T-helper 1 cell (primary cell): ENCODE measurements at places on chromosomes 12 and 14.
A peak's percentile ranks its signal among the peaks of the same experiment; 100 is the strongest.

DNA sequence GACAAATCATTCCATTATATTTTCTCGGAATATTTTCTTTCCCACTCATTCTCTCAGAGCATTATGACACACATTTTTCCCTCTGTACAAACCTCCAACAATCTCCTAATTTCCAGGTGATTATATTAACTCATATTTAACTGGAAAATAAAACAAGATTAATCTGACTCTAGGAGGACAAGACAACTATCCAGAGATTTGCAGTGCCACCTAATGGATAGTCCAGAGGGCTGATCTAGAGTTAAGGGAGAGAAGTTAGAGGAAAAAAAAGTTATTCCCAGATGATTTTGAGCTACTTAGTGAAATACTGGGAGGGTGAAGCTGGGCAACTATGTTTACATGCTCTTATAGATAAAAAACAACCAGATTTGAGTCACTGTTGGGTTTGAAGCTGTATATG lies 161.7 kb downstream of the ALX1 start:
- no peak for DNase-seq

- DNase-seq: peak; percentile 24
These were observed 14.4 kb upstream of the MLXIP start for GRCh38 chr12:122064025-122064777.

- no peak for DNase-seq
These were observed 190.8 kb downstream of the TTC7B start for GRCh38 chr14:90625445-90625844.

DNA sequence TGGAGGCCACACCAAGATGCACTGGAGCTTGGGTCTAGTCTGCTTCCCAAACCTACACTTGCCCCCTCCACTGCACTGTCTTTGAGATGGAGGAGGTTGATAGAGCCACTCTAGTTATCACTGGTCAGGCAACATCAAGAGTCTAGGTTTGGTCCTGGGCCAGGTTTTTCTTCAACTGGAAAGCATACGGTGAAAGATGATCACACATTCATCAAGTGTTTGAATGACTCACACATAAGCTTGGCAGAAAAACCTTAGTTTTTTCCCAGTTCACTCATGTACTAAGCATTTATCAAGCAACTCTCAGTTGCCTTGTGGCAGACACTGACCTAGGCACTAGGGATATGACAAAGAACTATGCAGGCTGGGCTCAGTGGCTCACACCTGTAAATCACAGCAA lies 84.5 kb downstream of the PLEKHG3 start:
- no peak for DNase-seq

DNA sequence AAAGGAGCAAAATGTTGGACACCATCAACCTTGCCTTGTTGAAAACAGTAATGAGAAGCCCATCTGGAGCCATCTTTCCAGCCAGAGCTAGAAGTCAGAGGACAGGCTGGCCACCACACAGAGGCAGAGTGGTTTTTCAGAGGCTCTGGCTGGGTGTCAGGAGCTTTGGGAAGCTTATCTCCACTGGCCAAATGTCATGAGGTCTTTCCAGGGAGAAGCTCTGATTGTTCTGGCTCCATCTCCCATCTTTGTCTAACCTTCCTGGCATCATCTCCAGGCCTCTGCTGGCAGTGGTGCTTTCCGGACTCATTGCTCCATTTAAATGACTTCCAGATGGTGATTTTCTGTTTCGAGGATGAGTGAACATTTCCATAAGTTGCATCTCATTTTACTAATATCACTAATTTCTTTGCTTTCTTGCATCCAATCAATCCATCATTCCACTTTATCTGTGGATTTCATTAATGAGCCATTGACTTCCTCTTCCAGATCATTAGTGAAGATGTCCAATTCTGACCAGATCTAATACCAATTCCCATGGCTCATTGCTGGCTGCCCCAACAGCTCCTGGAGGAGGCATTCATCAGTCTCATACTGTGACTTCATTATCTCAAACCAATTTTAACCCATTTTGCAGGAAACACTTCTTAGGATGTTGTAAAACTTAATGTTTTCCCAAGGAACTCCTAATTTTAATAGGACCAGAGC lies 35.3 kb upstream of the TMTC1 start:
- no peak for DNase-seq

DNA sequence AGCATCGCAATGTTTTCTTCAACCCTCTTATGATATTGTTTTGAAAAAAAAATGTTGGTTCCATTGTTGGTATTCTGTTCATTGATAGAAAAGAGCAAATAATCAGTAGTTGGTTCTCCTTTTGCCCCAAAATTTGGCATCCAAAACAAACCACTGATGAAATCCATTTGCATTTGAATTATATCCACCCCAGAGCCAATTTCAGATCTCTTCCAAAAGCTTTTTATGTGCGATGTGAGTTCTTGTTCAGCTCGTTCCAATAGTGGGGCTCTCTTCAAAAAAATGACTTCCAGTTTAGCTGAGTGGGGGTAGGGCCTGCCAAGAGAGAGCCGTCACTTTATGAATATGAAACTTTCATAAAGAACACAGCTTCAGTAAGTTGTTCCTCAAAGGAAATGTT lies 130.7 kb downstream of the DIO2 start:
- DNase-seq: no peak

GRCh38 chr14:96953087-96953874 lies 156.1 kb downstream of the VRK1 start:
- DNase-seq: no peak

GRCh38 chr12:75747572-75748021 lies 236.2 kb upstream of the KRR1 start:
- no peak for DNase-seq

- no peak for DNase-seq
These were observed 6.6 kb upstream of the CFAP73 start for GRCh38 chr12:113142886-113143332.

- DNase-seq: no peak
These were observed 191.3 kb upstream of the MYL2 start for GRCh38 chr12:111111681-111112080.

DNA sequence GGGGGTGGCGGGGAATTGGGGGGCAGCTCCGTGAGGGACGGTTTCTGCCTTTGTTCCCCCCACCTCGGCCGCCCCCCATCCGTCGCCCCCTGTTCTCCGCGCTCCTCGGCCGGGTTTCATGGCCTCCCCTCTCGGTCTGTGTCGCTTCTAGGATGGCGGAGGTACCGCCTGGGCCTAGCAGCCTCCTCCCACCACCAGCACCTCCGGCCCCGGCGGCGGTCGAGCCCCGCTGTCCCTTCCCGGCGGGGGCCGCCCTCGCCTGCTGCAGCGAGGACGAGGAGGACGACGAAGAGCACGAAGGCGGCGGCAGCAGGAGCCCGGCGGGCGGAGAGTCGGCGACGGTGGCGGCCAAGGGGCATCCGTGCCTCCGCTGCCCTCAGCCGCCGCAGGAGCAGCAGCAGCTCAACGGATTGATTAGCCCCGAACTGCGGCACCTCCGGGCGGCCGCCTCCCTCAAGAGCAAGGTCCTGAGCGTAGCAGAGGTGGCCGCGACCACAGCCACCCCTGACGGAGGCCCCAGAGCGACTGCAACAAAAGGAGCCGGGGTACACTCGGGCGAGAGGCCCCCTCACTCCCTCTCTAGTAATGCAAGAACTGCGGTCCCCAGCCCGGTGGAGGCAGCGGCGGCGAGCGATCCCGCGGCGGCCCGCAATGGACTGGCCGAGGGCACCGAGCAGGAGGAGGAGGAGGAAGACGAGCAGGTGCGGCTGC lies 575 bp downstream of the NAA30 start:
- peak; percentile 38 for DNase-seq

DNA sequence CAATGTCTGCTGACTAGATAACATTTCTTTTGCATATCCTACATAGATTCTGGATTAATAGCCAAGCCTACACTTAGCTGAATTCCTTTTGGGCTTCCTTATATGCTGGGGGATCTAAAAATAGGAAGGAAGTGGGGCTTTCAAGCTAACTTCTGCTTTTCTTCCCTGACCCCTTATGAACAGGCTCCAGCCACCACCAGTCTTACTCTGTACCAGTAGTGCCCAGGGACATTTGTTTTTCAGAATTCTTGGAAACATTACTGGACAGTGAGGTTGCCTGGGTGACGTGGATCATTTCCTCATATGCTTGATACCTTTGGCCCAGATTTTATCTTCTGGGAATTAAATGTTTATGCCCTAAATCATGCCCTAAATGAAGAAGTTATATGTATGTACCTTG lies 55.9 kb upstream of the SRRM4 start:
- no peak for DNase-seq
